ENCODE measurements at places on chromosomes 5 and 9. TPM values are rescaled to one million over a fixed set of nuclear protein-coding genes. Genes with fewer than 3 reads are reported as not detected.

DNA sequence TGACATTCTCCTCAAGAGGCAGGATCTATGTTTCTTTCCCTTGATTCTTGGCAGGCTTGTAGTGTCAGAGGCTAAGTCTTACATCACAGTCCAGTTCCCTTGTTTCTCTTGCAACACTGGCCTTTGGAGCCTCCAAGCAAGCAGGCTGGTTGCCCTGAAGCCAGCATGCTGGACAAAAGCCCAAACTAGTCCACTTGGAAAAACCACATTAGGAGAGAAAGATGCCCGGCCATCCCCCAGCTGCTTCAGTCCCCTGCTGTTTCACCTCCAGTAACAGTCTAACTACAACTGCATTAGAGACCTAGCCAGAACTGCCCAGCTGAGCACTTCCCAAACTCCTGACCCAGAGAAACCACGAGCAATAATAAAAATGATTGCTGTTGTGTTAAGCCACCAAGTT, 87.6 kb downstream of the ADAMTS6 start:
- DNase-seq, result no peak

DNA sequence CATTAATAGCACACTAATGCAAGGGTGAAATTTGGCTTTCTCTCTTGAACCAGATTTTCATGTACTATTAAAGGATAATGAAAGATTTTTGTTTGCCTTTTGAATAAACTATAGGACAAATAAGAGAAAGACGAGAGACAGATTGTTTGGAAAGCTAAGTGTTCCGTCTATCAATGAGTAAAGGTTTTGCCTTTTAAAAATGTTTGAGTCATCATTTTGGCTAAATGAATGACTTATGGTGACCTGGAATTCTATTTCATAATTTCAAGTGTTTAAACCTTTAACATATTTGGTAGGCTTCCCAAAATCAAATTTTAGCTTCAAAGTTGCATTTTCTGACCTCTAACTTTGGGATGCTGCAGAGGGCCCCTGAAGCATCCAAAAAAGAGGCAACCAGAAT, 145.2 kb downstream of the SLC25A46 start:
- no peak for DNase-seq

DNA sequence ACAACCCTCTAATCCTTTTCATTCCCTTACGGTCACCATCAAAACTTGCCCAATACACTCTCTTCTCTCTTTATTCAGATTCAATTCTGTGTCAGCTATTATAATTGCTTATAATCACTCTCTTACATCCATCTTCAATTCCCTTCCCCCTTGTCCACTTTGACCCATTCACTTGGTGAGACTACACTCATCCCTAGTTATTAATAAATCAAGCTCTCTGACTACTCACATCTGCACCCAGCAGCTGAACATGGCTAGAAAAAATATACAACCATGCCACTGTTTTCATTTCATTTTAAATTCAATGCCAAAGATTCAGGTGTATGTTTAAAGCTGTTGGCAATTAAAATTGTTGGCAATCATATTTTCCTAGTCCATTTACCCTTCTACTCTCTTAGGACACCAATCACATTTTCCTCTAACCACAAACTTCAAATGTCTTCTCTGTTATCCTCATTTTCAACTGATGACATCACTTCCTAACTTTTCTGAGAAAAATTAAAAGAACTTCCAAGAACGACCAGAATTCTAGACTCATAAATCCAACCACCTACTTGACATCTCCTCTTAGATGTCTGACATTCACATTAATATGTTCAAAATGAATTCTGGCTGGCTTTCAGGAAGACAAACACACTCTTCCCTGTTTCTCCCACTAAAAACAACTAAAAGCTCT, 5.5 kb downstream of the C5orf15 start:
- DNase-seq, result no peak

- no peak for DNase-seq
Observed at GRCh38 chr9:76999261-76999660, 20.2 kb upstream of the FOXB2 start.

DNA sequence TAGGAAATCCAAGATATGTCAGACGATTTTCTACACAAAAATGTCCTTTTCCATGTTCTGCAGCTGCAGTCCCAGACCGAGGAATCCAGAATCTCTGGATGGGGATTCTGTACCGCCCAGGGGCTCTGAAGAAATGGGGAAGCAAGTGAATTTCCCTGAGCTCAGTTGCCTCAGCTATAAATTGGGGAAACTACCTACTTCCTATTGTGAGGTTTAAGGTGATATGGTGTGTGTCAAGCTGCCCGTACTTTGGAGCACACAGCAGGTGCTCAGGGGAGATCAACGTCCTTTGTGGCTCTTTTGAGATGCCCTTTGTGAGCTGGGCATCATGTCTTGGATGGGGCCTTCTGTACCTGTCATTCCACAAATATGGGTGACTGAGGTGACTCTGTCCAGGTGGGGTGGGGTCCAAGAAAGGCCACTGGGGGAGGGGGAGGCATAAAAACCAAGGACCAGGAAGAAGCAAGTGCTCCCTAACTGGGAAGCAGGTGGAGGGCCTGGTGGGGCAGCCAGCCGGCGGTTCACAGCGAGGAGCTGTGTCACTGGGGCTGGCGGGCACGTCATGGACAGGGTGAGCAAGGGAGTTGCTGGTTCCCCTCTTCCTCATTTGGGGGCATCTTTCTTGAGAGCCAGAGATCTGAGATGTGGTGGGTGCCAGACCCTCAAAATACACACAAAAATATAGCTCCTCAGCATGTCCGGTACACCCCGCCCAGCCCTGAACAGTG, 116.0 kb downstream of the CRB2 start:
- DNase-seq, result no peak

DNA sequence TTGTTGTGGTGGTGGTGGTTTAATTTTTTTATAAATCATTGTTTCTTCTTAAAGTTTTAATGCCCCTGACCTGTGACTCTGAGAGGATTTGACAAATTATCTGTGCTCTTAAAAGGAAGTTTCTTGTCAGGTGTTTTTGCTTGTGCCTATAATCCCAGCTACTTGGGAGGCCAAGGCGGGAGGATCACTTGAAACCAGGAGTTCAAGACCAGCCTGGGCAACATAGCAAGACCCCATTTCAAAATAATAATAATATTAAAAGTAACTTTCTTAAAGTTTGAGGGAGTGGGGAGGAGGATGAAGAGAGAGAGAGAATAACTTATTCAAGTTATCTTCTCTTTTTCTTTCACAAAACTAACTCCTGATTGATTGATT, 12.2 kb upstream of the ERMP1 start:
- DNase-seq, result no peak

DNA sequence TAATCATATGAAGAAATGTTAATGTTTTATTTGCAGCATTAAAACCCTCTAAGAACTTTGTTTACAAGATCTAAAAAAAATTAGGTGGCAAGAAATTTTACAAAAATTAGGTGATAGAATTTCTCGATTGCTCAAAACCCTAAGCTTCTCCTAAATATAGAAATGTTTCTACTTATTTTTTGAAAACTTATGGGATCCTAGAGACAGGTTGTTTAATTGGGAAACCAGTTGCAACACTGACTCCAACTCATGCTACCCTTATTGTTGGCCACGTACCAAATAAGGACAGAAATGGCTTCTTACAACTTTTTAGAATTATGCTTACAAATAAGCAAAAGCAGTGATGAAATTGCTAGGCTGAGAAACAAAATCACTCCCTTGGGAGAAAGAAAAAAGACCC, 531.1 kb downstream of the PDE4D start:
- DNase-seq, result no peak

GRCh38 chr5:158841481-158842276, 258.0 kb downstream of the EBF1 start:
- DNase-seq, result no peak

- no peak for DNase-seq
Observed at GRCh38 chr5:111385970-111386831, 126.1 kb downstream of the STARD4 start.

DNA sequence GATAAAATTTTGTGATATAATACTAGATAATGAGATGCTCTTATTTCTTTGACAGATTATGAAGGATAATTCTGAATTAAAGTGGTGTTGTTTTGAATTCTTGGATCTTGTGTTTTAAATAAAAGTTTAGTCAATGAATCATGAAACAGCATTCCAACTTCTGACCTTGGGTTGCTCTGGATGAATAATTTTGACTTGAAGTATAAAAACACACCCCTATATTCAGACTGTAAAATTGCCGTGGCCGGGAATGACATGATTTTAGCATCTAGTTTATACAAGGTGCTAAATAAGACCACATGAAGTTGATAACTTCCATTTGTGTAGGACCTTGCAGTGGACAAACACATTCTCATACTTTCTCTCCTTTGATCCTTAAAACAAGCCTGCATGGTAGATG, 67.2 kb upstream of the DAP start:
- no peak for DNase-seq

The RFESD gene
- polyA plus RNA-seq, result 5.0 TPM

The PROB1 gene
- polyA plus RNA-seq, result 2.4 TPM

The SEMA6A gene
- 72.5 TPM for polyA plus RNA-seq

The HTR4 gene
- polyA plus RNA-seq, result not detected

The NUTM2F gene
- not detected for polyA plus RNA-seq

The SHOC1 gene
- polyA plus RNA-seq, result 1.5 TPM

The ATP6V1G1 gene
- 211 TPM for polyA plus RNA-seq

The YTHDC2 gene
- polyA plus RNA-seq, result 53.4 TPM

The PSAT1 gene
- 76.7 TPM for polyA plus RNA-seq

Measured in left kidney (tissue), 8 donors.